ENCODE measurements at places on chromosomes 7 and 10. TPM values are rescaled to one million over a fixed set of nuclear protein-coding genes. Genes with fewer than 3 reads are reported as not detected.
A peak's percentile ranks its signal among the peaks of the same experiment; 100 is the strongest.

DNA sequence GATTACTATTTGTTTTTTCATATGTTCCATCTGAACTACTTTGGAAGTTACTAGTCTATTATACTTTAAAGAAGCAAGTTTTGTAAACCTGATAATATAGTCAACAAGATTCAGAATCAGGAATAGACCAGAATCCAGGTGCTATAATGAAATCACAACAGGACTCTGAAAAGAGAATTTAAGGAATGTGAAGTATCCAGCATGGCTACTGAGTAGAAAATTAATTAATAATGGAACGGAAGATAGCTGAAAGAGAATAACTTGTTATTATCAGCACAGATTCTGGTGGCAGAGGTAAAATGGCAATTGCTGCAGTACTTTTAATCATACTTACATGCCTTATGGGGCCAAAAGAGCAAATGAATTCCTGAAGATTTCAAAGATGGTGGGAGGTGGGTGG lies 43.1 kb upstream of the CHCHD3 start:
- no peak overlapping the region for H3K27ac ChIP-seq
- H3K27me3 ChIP-seq, result no peaks in the 10 kb centered on the region
- H3K36me3 ChIP-seq, result no peaks in the 10 kb centered on the region
- no peak overlapping the region for H3K4me3 ChIP-seq
- DNase-seq, result no peak

- H3K27me3 ChIP-seq, result no peaks in the 10 kb centered on the region
- no peak overlapping the region for H3K27ac ChIP-seq
- H3K4me3 ChIP-seq, result no peak overlapping the region
- no peak for DNase-seq
- no peaks in the 10 kb centered on the region for H3K36me3 ChIP-seq
- H3K4me1 ChIP-seq, result no peaks in the 10 kb centered on the region
Measured at GRCh38 chr10:130854151-130854550, 457.4 kb downstream of the TCERG1L start.

DNA sequence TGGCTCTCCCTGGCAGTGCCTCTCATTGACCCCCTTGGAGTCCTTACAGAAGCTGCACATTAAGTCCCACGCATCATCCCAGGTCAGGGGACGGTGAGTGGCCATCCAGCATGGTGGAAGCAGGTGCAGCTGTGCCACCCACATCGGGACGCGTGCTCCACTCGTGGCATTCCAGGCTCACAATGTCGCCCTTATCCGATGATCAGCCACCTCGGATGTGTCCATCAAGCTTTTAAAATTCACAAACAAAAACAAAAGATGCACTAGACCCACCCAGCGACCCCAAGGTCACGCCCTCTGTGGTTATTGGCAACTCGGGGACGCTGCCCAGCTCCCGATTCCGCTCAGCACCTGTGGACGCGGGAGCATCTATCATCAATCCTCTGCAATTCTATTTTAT lies 530.9 kb downstream of the PTPRN2 start:
- no peak for DNase-seq
- no peak overlapping the region for H3K4me3 ChIP-seq
- no peaks in the 10 kb centered on the region for H3K4me1 ChIP-seq
- no peaks in the 10 kb centered on the region for H3K36me3 ChIP-seq
- no peak overlapping the region for H3K27ac ChIP-seq

DNA sequence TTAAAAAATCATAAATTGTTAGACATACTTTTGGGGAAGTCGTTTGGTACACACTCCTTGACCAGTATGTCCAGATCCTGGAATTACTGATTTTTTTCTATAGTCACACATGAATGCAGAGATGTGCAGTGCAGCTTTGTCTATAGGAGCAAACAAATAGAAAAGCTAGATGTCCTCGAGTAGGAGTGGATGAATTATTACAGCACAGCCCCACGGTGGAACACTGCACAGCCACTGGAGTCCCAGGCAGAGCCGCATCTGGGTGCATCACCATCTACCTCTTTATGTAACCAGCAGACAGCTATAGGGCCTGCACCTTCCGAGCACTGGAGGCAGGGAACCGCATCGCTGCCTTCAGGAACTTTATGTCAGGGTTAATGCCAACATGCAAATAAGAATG lies 17.0 kb upstream of the RET start:
- no peaks in the 10 kb centered on the region for H3K4me1 ChIP-seq
- H3K27ac ChIP-seq, result no peak overlapping the region
- H3K36me3 ChIP-seq, result no peaks in the 10 kb centered on the region
- no peak overlapping the region for H3K4me3 ChIP-seq
- peaks cover 3% of the 10 kb centered on the region for H3K27me3 ChIP-seq
- no peak for DNase-seq

GRCh38 chr10:5594271-5595049 lies 69.7 kb downstream of the CALML3 start:
- H3K27ac ChIP-seq, result peak overlapping the region; percentile 87
- peaks cover 40% of the 10 kb centered on the region for H3K4me1 ChIP-seq
- no peaks in the 10 kb centered on the region for H3K36me3 ChIP-seq

Gene C10orf143
- total RNA-seq, result 0.73 TPM

Gene SLC16A9
- 4.4 TPM for total RNA-seq

Gene MBL2
- not detected for total RNA-seq

Gene WAPL
- 43.2 TPM for total RNA-seq

Measured in astrocyte (in vitro differentiated cells and primary cell).